Peyer's patch (tissue), 4 donors: ENCODE measurements at places on chromosomes 2 and 18. TPM values are rescaled to one million over a fixed set of nuclear protein-coding genes. Genes with fewer than 3 reads are reported as not detected.

Gene CACNB4
- 4.1 TPM for total RNA-seq

Gene GPR155
- 48.7 TPM for total RNA-seq

Gene GAREM1
- 29.9 TPM for total RNA-seq

DNA sequence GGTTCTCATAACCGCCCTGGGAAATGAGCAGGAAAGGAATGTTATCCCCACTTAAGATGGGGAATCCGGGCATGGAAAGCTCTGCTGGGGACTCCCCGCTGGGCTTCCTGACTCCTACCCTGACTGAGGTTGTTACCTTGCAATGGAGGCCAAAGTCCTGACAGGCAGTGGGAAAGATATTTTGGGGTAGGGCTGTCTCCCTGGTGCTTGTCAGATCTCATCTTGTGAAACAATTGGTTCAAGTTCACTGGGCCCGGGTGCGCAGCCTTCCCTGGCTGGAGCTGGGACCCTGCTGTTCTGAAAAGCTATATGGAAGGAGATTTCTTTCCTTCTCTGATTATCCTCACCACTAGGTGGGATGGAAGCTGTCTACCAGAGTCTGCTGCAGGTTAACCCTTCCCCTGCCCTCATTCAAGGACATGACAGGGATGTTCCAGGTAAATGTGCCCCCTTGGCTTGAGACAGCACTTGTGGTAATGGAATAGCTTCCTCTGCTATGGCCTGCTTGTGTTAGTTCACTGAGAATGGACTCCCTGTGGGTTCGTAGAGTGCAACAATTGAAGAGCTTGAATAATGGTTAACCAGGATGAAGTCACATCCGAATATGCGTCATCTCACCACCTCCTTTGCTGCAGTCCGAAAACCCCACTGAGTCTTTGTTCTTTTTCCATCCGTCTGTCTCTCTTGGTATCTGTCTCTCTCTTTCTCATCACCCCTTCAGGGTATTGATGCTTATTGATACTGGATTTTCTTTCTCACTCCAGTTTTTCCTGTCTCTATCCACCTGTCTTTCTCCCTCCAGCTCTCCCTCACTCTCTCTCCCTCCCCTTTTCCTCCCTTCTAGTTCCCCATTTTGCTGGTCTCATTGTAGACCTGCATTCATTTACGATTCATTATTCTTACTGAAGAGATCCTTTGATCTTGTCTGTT, 67.8 kb upstream of the EPAS1 start:
- H3K4me1 ChIP-seq, result no peaks in the 10 kb centered on the region
- H3K4me3 ChIP-seq, result no peak overlapping the region
- H3K27me3 ChIP-seq, result no peaks in the 10 kb centered on the region
- H3K27ac ChIP-seq, result peak overlapping the region; percentile 44
- DNase-seq, result no peak

DNA sequence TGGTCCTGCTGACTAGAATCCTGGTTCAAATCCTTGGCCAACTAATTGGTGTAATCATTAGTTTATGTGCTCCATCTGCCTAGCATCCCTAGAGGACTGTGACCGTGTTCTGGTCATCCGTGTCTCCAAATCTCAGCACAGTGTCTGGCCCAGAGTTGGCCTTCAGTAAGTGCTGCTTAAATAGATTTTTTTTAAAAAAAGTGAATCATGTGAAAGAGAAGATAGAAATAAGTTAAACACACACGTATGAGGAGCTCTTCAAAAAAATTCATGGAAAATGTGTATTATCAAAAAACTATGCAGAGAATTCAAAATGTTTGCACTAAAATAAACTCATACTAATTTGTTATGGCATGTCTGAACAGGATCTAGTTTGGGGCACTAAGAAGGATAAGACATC, 129.3 kb upstream of the TLK1 start:
- H3K27me3 ChIP-seq, result no peaks in the 10 kb centered on the region
- no peak overlapping the region for H3K4me3 ChIP-seq
- no peaks in the 10 kb centered on the region for H3K4me1 ChIP-seq
- H3K36me3 ChIP-seq, result no peaks in the 10 kb centered on the region
- no peak overlapping the region for H3K27ac ChIP-seq

GRCh38 chr2:135948642-135949355, 36.6 kb downstream of the DARS1 start:
- DNase-seq, result no peak
- H3K4me1 ChIP-seq, result peaks cover 13% of the 10 kb centered on the region
- H3K27ac ChIP-seq, result no peak overlapping the region
- H3K27me3 ChIP-seq, result no peaks in the 10 kb centered on the region
- H3K4me3 ChIP-seq, result no peak overlapping the region
- H3K36me3 ChIP-seq, result no peaks in the 10 kb centered on the region

DNA sequence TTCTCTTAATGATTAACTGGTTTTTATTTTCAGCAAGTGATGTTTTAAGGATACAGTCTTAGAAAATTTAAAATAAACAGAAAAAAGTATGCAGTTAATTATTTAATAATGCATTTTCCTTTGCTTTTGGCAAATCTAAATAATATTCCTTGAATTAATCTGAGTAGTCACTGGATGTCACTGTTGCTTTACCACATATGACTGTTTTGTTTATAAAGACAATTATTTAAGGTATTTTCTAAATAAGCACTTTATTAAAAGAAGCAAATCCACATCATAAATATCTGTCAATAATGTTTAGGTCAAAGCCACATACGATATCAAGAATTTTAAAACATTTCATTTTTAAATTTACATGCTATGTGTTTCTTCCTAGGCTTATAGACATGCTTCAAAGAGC, 40.6 kb upstream of the TFPI start:
- no peaks in the 10 kb centered on the region for H3K36me3 ChIP-seq
- H3K4me3 ChIP-seq, result no peak overlapping the region
- DNase-seq, result no peak
- H3K27me3 ChIP-seq, result no peaks in the 10 kb centered on the region
- H3K4me1 ChIP-seq, result no peaks in the 10 kb centered on the region

DNA sequence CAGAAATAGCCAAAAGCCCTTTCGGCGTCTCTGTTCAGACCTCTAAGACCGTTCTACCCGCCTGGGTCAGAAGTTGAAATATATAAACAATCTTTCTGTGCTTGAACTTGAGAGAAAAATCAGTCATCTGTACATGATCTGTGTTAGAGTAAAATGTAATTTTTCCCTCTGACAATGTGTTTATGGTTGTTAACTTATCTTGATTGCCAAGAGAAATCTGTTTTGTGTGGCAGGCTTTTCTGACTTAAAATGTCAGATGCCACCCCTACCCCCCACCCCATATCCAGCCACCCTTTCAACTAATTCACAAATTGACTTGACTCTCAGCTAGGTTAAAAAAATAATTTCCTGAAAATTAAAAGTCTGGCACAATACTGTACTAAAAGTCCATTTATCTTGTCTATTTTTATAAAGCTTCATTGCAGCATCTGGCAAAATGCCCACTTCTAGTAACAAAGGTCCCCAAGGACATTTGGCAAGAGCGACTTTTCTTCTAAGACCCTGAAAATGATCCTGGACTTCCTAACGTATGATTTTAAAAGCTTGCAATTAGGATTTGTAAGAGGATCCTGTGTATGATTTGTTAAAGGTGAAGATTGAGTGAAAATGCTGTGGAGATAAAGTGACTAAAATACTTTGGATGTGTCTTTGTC, 304.2 kb downstream of the EPHA4 start:
- DNase-seq, result no peak
- no peaks in the 10 kb centered on the region for H3K4me1 ChIP-seq
- H3K4me3 ChIP-seq, result no peak overlapping the region
- no peaks in the 10 kb centered on the region for H3K36me3 ChIP-seq
- H3K27ac ChIP-seq, result no peak overlapping the region

DNA sequence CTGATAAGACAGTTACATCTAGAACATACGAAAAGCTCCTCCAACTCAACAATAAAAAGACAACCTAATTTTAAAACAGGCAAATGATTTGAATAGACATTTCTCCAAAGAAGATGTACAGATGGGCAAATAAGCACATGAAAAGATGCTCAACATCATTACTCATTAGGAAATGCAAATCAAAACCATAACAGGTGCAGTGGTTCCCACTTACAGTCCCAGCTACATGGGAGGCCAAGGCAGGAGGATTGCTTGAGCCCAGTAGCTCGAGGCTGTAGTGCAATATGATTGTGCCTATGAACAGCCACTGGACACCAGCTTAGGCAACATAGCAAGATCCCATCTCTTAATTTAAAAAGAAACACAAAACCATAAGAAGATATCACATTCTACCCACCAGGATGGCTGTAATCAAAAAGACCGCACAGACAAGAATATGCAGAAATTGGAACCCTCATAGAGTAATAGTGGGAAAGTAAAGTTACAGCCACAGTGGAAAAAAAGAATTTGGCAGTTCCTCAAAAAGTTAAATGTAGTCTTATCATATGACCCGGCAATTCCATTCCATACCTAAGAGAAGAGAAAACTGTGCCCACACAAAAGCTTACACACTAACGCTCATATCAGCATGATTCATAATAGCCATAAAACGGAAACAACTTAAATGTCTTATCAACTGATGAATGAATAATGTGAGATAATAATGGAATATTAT, 30.5 kb upstream of the ARMC9 start:
- no peaks in the 10 kb centered on the region for H3K4me1 ChIP-seq
- no peak for DNase-seq
- no peaks in the 10 kb centered on the region for H3K27me3 ChIP-seq
- peaks cover 69% of the 10 kb centered on the region for H3K36me3 ChIP-seq
- no peak overlapping the region for H3K27ac ChIP-seq

GRCh38 chr2:57891086-57891712, 155.4 kb upstream of the VRK2 start:
- no peaks in the 10 kb centered on the region for H3K4me1 ChIP-seq
- H3K4me3 ChIP-seq, result no peak overlapping the region
- H3K27me3 ChIP-seq, result no peaks in the 10 kb centered on the region

- H3K4me1 ChIP-seq, result no peaks in the 10 kb centered on the region
- no peaks in the 10 kb centered on the region for H3K36me3 ChIP-seq
- H3K4me3 ChIP-seq, result no peak overlapping the region
- no peak overlapping the region for H3K27ac ChIP-seq
These were observed 235.0 kb downstream of the IRS1 start for GRCh38 chr2:226564667-226565066.
